ENCODE measurements at places on chromosomes 7 and 10.

DNA sequence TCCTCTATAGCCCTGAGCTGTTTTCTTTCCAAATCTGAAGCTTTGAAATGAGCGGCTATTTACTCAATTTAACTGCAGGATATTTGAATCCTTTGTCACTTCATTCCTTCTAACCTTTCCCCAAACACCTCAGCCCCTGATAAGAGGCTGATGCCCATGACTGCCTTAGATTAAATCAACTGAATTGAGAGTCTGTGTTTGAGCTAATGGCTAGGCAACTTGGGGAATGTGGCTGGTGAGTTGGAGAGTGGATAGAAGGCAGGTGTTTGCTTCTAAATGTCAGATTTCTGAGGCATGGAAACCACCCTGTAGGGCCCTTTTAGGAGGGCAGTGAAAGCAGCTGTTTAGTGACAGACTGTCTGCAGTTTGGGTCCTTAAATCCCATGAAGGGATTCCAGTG is 759.9 kb downstream of the LRMDA start:
- no peak for DNase-seq

GRCh38 chr10:95266674-95267095 is 24.1 kb downstream of the PDLIM1 start:
- DNase-seq, result no peak

- DNase-seq, result no peak
Observed at GRCh38 chr10:100072514-100072913, 9.2 kb downstream of the CPN1 start.

DNA sequence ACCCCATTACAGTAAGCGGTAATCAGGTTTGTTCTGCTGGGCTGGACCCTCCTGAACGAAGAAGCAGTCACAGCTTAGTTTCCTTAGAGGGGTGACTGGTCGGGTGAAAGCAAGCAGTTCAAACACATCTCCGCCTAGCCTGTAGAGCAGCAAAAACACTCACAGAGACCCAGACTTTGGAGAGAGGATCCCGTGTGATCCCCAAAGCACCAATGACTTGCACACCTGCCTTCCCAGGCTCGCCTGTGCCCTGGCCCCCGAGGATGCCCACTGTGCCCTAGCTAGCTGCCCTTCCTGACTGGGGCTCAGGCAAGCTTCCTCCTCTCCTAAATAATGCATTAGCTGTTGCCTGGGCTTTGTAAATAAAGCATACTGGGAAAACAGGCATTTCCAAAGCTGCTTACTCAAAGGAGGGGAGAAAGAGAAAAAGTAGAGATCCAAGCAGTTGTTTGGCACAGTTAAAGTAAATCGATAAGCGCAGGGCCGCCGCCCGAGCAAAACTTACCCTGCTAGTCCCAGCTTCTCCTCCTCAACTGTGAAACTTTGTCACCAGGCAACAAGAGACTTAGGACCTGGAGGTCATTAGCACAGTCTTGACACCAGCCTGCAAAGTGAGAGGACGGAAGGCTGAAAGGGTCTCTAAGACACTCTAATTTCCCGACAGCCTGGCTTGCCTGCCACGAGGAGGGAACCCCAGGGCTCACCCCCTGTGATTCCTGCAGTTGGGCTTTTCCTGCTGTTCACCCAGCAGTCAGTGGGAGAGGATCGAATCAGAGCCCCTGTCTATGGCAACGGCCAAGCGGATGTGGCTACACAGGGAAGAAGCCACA is 4.8 kb downstream of the LRRC18 start:
- DNase-seq, result no peak

DNA sequence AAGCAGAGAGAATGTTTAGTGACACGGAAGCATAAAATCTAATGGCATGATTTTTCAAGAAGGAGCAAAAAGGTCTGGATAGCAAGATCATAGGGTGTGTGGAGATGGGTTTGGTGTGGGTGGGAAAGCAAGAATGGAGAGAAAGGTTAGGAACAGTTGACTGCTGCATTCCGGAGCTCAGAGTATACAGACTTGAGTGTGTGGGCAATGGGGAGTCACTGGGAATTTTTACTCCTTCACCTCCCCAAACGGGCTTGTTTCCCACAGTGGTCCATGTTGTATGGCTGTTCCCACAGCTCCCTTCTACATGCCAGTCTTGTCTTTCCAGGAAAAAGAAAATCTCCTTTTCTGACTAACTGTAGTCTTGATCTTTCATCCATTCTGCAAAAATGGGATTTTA is 122.1 kb downstream of the CDK6 start:
- no peak for DNase-seq

DNA sequence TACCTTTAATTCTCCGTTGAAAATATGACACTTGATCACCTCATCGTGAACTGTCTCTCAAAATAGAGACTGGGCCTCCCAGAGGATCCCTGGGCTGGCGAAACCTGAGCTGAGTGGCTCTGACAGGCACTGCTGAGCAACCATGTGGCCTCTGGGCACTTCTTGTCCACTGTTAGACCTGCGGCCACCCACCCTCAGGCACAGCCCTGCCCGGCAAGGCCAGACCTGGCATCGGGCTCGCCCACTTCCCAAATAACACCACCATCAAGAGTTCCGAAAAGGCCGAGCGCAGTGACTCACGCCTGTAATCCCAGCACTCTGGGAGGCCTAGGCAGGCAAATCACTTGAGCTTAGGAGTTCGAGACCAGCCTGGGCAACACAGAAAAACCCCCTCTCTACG is 82.5 kb downstream of the COBL start:
- DNase-seq, result no peak
